ENCODE measurements at places on chromosomes 16 and 17.

DNA sequence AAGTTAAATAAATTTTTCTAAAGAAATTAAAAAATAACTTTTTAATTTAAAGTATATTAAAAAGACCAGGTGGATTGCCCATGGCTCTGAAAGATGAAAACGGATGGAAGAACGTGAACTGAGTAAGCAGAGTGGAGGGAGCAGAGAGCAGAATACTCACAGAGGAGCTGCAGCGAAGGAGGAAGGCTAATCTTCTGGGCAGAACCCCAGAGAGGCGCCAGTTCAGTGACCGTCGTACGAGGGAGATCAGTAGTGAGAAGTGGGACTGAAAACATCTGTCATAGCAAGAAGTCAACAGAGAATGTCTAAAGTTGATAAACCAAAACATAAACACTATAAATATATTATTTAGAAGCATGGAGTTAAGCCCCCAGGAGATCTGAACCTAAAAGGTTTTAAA lies 34.9 kb downstream of the UBE2G1 start:
- DNase-seq = no peak

- no peak for DNase-seq
Measured at GRCh38 chr16:81558444-81559175, 114.0 kb downstream of the CMIP start.

- DNase-seq = no peak
Measured at GRCh38 chr17:6530324-6530920, 25.9 kb downstream of the PITPNM3 start.

DNA sequence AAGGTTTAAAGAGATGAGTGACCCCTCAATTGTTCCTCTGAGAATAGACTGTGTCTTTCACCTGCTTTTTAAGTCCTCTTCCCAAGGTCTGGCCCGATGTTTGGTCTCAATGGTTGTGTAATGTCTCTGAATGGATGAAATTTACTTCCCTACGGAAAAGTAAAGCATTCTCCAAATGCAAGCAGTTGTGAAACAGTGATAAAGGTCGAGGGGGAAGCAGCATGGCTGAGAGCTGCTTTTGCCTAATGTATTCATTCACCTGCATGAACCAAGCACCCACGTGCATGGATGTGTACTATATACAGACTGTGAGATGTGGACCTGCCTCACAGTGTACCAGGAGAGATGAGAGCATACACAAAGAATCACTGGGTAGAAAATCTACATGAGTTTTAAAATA lies 11.4 kb downstream of the MRPS23 start:
- no peak for DNase-seq

DNA sequence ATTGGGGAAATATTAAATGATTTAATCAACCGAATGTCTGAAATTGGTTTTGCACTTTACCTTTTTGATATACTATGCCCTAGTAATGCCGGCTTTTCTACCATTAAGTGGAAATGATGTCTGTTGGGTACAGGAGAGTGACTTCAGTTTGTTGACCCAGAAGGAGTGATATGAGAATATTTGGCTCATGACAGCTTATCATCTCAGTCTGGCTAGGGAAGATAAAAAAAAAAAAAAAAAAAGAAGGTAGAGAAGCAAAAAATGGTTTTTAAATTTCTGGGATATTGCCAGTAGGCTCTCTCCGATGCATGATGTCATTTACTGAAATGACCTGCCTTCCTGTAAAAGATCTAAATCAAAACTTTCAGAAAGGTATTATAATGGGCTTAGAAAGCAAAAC lies 69.0 kb downstream of the CNTNAP4 start:
- no peak for DNase-seq

DNA sequence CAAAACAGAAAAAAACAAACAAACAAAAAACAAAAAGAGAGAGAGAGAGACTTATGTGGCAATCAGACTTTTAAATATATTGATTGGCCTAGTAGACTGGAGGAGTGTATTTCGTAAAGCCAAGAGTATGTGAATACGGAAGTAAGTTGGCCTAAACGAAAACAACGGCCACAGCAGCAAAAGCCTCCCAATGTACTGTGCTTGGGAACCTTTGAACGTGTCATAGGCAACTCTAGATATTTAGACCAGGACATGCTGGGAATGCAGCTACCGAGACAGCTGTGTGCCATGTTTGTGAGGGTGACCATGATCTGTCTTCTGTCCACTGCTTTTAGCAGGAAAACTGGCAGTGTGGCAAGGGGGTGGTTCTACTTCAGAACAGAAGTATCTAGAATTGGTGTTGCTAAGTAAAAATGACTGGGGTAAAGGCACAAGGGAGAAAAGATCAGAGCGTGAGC lies 7.4 kb downstream of the MAF start:
- no peak for DNase-seq

DNA sequence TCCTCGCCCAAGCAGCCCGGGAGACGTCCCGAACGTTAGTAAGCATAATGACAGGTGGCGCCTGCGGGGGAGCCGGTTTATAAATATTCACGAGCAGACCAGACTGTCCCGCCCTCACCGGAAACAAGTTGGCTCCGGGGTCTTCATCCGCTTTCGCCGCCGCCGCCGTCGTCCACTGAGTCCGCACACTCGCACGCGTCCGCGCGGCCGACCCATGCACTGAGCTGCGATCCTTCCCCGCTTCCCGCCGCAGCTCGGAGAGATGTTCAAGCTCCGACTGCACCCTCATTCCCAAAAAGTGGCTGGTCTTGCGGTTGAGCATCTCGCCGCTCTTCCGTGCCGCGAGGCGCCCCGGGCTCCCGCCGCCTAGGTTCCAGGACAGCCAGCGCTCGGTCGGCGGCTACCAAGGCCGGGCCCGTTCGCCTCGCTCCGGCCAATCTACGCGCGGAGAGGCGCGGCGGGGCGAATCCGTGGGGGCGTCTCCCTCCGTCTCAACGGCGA lies 385 bp downstream of the CFAP119 start:
- no peak for DNase-seq

DNA sequence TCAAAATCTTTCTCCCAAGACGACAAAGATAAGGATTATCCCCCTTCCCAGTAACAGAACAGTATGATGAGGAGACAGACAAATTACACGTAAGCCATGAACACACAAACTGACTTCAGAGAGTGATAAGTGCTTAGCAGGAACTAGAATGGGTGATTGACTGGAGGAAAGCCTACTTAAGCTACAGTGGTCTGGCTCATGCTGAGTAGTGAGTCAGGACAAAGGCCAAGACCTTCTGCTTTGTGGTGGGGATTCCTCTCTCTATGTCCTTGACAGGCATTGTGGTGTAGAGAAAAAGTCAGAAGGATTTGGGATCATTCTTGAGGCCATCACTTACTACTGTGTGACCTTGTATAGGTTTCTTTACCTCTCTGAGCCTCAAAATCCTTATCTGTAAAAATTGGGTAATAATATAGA lies 381.9 kb upstream of the CCL2 start:
- no peak for DNase-seq
